ENCODE measurements at places on chromosomes 13 and 19.
A peak's percentile ranks its signal among the peaks of the same experiment; 100 is the strongest.

GRCh38 chr13:106617561-106617960 is 49.6 kb upstream of the ARGLU1 start:
- no peak for DNase-seq

DNA sequence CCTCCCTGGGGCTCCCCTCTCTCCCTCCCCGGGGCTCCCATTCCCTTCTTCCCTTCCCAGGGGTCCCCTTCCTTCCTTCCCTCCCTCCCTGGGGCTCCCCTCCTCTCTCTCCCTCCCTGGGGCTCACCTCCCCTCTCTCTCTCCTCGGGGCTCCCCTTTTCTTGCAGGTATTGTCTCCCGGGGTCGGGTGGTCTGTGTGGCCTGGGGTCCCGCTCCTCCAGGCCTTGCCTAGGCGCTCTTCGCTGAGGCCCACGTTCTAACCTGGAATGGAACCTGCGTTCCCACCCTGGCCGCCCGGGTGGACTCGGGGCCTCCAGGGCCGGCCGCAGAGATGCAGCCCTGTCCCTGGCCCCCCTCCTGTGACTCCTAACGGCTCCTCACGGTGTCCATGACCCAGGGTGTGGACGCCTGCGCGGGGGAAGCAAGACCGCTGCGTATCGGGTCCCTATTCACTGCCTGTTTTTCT is 940 bp upstream of the DCUN1D2 start:
- no peak for DNase-seq

- DNase-seq = no peak
Observed at GRCh38 chr19:20925481-20925880, 2.4 kb downstream of the ZNF85 start.

DNA sequence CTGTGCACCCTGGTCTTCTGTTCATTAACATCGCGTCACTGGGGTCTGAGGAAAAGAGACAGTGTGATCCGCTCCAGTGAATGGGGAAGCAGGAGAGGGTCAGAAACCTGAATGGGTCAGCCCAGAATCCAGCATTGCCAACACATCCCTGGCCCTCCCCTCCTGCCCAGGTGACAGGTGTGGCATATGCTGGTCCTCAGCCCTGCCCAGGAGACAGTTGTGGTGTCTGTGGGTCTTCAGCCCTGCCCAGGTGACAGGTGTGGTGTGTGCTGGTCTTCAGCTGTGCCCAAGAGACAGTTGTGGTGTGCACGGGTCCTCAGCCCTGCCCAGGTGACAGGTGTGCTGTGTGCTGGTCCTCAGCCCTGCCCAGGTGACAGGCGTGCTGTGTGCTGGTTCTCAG is 8.0 kb downstream of the TFDP1 start:
- no peak for DNase-seq

DNA sequence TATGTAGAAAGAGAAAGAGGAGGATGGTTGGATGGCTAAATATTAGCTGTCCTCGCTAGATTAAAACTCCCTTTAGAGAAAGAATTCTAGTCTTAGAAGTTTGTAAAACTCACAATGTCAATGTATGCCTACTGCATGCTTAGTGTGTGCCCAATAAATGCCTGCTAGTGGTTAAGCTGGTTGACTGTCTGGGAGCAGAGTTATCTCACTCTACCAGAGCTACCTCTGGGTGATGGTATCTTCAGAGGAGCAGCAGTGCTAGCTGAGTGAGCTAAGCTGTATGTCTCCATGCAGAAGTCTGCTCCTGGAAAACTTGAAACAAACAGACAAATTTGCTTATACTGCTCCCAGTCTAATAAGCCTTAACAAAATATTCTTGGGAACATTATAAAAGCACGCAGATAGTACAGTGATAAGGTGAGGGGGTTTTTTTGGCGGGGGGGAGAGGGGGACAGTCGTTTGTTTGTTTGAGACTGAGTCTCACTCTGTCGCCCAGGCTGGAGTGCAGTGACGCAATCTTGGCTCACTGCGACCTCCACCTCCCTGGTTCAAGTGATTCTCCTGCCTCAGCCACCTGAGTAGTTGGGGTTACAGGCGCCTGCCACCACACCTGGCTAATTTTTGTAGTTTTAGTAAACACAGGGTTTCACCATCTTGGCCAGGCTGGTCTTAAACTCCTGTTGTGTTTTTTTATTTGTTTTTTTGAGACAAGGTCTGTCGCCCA is 202.8 kb upstream of the TSC22D1 start:
- DNase-seq = no peak

DNA sequence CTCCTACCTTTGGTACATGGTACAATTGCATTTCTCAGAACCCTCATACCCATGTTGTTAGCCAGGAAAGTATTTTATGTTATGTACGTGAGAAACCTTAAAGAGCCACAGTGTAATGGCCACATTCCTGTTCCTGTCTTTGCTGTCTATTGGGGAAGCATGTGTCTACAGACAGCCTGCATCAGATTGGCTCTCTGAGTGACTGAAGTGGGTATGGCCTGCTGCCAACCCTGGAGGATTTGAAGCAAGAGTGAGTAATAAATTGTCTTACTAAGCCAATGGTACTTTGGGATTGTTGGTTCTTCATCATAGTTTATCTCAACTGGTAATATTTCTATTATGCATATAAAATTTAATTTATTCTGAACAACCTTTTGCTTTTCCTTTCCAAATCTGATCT is 574.1 kb downstream of the LMO7 start:
- no peak for DNase-seq

DNA sequence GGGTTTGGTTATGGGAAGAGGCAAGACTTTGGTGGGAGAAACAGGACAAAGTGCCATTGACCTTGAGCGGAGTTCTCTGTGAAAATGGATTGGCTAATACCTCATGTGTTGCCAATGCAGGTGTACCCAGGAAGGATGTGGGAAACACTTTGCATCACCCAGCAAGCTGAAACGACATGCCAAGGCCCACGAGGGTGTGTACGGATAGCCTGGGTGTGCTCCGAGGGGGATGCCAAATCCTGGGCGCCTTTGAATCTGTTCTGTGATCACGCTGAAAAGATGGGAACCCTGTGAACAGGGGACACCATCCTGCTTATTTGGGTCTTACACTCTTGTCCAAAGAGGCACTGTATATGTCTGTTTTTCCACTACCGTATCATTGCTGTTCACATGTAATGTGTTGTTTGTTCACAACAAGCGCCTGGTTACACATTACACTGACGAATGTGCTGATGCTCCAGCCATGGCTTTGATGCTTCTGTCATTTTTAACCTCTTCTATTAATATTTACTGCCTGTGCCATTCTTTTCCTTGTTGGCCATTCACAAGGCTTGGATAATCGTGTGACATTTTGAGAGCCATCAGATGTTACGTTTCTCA is 8.3 kb downstream of the GTF3A start:
- no peak for DNase-seq

DNA sequence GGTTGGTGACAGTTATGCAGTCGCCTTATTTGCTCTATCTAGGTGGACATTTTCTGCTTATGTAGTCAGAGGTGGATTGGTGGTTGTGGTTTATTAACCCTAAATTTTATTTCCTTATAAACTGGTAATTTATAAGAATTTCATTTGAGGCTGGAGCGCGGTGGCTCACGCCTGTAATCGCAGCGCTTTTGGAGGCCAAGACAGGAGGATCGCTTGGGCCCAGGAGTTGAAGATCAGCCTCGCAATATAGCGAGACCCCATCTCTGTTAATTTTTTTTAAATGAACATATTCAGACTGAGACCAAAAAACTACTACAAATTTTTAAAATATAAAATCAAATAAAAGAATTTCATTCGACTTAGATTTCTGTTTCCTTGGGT is 810 bp downstream of the ZNF627 start:
- no peak for DNase-seq

- no peak for DNase-seq
Observed at GRCh38 chr13:44738463-44738862, 162.3 kb upstream of the TSC22D1 start.

DNA sequence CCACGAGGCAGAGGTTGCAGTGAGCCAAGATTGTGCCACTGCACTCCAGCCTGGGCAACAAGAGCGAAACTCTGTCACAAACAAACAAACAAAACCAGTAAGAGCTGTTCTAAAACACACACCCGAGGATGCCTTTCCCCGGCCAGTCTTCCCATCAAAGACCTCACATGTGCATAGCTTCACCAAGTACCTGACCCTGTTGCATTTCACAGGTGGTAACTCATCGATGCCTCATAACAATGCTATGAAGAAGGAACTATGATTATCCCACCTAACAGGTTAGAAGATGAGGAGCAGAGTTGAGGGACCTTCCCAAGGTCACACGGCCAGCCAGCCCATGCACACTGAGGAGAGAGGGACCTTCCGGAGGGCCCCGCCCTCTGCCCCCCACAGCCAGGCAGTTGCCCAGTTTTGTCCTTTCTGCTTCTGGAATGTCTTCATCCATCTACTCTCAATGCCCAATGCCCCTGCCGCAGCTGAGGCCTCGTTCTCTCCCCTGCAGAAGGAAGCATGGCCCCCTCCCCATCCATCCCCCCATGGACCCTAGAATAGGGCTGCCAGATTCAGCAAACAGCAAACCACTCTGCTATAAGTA is 16.8 kb upstream of the LENG8 start:
- DNase-seq = no peak

DNA sequence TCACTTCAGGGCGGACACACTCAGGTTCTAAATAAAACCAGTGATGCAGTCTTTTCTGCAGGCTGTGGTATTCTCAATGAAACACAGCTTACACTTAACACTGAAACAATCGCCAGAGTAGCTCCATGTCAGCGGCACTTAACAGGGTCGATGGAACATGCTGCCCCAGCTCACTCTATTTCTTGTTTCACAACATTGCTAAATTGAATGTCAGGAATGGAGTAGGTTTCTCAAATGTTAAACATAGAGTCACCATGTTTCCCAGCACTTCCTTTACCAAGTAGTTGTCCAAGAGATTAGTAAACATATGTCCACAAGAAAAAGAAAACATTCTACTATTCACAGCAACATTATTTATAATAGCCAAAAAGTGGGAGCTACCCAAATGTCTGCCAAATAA is 306.9 kb downstream of the SLITRK6 start:
- no peak for DNase-seq

- no peak for DNase-seq
Observed at GRCh38 chr19:732148-733069, 18.5 kb upstream of the MISP start.

DNA sequence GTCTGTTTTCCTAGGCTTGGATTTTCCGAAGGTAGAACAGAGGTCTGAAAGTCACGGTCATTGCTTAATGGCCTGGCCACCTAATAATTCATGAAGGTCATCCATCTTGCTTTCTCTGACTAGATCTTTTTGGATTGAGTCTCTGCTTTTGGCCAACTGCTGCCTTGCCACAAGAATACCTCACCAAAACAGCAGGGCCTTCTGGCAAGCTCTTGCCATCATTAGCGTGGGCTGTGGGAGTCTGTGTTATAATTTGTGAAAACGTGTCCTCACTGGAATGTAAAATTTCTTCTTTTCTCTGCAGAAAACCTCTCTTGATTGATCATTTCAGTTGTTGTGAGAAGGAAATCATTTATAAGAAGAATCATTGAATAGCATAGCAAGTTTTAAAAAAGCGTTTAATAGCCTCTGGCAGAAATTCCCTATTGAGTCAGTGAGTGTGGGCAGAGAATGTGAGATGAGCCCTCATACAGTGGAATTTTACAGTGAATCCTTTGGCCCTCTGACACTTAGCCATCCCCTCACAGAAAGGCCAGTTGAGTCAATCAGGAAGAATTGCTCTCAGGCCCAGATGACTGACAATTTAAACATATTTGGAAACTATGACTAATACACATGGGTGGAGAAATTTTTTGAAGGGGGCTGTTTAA is 43.2 kb upstream of the ERICH6B start:
- DNase-seq = no peak

- DNase-seq = no peak
Observed at GRCh38 chr13:23811366-23812062, 77.7 kb downstream of the MIPEP start.

- no peak for DNase-seq
Observed at GRCh38 chr19:5850743-5851293, 431 bp downstream of the FUT3 start.

DNA sequence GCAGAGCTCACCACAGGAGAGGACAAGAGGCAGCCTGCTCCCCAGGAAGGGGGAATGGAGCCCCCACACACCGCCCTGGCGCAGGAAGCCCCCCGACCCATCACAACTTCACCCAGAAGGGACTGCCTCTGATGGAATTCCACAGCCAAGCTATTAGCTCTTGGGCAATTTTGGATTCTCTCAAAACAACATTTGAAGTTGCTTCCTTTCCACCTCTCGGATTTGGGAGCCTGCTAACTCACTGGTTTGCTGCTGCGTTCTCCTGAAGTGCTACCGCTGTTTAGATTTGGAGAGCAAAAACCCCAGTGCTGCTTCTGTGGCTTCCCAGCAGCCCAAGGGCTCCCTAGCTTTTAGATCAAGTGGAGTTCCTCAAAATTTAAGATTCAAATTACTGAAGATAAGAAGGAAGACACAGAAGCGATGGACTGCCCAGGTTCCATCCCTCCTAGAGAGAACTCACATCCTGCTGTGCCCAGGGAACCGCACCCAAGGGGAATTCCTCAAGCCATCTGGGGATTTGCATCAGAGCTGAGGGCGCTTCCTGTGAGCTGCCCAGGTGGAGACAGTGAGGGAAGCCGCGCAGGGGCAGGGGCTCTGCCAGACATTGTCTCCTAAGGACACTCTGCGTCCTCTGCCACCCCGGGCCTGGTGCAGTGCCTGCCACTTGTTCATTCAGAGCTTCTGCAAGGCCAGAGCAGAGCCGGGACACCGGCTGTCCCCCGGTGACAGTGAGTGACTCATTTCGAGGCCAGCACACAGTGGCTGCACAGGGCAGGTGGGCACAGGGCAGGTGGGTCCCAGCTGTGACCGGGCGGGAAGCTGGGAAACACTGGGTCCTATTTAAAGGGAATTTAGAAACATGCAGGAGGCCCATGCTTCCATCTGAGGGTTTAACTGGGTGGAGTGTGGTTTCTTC is 45.5 kb downstream of the COL4A1 start:
- no peak for DNase-seq

GRCh38 chr19:51375504-51376221 is 3.2 kb upstream of the NKG7 start:
- peak; percentile 52 for DNase-seq

GRCh38 chr19:33414667-33415605 is 41.4 kb downstream of the CEBPG start:
- no peak for DNase-seq

DNA sequence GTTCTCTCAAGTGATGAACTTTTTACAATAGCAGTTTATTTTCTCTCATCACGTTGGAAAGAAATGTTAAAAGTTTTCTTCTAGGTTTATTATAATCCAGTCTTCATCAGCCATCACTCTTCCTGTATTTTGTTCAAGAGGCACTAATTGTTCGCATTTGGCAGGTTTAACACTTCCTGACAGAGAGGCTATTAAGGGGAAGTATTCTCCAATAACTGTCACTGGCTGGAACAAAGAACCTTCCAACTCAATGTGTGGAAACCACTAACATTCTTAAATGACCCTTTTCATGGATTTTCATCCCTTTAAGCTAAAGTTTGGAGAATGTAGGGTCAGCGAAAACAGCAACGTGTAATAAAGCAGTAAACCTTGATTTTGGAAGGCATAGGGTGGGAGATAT is 145.1 kb downstream of the PCCA start:
- no peak for DNase-seq
